Suprapubic skin (tissue), 4 donors: ENCODE measurements at places on chromosomes 7 and 10.

DNA sequence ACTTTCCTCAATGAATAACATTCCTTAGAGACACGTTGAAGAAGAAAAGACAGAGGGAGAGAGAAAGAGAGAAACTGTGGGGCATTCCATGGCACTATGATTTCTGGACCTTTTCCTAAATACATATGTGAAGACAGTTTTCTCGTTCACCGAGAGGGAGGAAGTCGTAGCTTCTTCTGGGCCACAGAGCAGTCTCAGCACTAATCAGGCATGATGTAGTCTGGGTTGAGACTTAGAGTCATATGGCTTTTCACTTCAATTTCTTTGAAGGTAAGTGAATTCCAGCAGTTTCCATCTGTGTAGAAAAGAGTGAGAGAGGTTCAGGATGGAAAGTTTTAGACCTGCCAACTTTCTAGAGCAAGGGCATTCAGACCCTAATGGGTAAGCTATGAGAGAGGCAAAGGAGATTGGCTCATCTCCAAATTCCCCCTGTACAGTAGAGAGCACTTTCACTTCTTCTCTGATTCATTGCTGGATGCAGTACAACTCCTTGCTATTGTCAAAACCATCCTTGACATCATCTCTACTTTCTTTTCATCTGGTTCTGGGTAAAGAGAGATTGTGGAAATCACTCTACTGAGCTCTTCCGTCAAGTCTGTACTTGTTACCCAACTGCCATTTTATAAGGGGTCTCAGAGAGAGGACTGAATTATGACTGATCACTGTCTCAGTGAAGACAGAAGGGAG, 31.5 kb upstream of the OR9A4 start:
- H3K36me3 ChIP-seq, result no peaks in the 10 kb centered on the region
- no peak for DNase-seq
- no peak overlapping the region for H3K27ac ChIP-seq
- no peaks in the 10 kb centered on the region for H3K27me3 ChIP-seq
- no peak overlapping the region for H3K4me3 ChIP-seq
- H3K4me1 ChIP-seq, result no peaks in the 10 kb centered on the region

- no peak for DNase-seq
- no peaks in the 10 kb centered on the region for H3K27me3 ChIP-seq
- H3K27ac ChIP-seq, result no peak overlapping the region
- H3K4me3 ChIP-seq, result no peak overlapping the region
- H3K36me3 ChIP-seq, result no peaks in the 10 kb centered on the region
Observed at GRCh38 chr10:1273372-1274105, 217.4 kb downstream of the WDR37 start.

DNA sequence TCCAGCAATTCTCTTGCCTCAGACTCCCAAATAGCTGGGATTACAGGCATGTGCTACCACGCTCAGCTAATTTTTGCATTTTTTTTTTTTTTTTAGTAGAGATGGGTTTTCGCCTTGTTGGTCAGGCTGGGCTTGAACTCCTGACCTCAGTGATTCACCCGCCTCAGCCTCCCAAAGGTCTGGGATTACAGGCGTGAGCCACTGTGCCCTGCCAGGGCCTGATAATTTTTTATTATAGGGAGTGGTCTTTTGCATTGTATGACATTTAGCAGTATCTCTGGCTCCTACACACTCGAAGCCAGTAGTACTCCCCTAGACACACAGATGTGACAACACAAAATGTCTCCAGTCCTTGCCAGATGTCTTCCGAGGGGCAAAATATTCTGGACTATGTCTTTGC, 124.0 kb downstream of the DKK1 start:
- no peak for DNase-seq
- H3K27me3 ChIP-seq, result no peaks in the 10 kb centered on the region
- no peaks in the 10 kb centered on the region for H3K4me1 ChIP-seq
- no peak overlapping the region for H3K4me3 ChIP-seq

DNA sequence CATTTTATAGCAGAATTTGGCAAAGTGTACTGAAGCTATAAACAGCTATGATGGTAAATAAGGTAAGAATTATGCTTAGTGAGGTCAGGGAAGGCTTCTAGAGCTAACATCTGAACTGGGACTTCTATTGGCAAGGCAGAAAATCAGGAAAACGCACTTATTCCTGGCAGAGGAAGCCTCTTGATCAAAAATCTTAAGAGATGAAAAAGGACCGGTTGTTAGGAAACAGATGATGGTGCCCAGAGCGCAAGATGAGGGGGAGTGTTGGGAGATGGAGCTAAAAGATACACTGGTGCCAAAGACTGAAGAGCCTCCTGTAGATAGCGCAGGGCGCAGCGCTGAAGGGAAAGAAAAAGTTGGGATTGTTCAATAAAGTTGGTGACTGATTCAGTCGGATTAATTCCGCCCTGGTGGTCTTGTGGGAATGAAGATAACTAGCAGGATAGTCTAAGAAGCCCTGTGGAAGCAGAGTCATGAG, 550 bp upstream of the CALU start:
- H3K4me1 ChIP-seq, result peaks cover 34% of the 10 kb centered on the region
- H3K36me3 ChIP-seq, result no peaks in the 10 kb centered on the region
- H3K27me3 ChIP-seq, result no peaks in the 10 kb centered on the region
- H3K4me3 ChIP-seq, result peak overlapping the region; percentile 96
- H3K27ac ChIP-seq, result peak overlapping the region; percentile 95

DNA sequence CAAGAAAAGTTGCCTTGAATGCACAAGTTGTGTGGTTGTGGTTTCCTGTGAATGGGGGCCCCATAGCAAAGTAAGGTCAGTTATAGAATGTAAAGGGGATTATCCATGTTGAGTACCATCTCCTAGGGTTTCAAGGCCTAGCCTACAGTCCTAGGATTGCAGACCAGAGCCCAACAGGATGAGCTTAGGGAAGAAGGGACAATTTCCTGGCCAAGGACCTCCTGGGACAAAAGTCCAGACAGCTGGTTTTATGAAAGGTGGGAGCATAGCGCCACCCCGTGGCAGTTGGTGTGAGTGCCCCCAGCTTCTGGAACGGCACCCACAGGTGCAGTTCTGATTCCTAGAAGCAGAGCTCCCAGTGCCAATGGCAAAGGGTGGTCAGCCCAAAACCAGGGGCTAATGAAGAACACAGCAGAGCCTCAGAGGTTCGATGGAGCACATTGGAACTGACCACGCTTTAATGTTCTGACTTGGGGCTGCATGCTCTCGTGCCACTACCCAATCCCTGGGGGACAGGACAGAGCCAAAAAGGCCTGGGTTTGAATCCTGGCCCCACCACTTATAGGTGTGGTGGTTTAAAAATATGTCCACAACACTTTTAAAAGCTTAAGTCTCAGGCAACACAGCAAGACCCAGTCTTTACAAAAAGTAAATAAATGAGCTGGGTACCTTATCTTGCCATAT, 25.8 kb upstream of the TMEM120A start:
- peaks cover 28% of the 10 kb centered on the region for H3K36me3 ChIP-seq
- no peaks in the 10 kb centered on the region for H3K4me1 ChIP-seq
- peak; percentile 84 for DNase-seq
- H3K27me3 ChIP-seq, result no peaks in the 10 kb centered on the region
- no peak overlapping the region for H3K4me3 ChIP-seq
- H3K27ac ChIP-seq, result no peak overlapping the region

DNA sequence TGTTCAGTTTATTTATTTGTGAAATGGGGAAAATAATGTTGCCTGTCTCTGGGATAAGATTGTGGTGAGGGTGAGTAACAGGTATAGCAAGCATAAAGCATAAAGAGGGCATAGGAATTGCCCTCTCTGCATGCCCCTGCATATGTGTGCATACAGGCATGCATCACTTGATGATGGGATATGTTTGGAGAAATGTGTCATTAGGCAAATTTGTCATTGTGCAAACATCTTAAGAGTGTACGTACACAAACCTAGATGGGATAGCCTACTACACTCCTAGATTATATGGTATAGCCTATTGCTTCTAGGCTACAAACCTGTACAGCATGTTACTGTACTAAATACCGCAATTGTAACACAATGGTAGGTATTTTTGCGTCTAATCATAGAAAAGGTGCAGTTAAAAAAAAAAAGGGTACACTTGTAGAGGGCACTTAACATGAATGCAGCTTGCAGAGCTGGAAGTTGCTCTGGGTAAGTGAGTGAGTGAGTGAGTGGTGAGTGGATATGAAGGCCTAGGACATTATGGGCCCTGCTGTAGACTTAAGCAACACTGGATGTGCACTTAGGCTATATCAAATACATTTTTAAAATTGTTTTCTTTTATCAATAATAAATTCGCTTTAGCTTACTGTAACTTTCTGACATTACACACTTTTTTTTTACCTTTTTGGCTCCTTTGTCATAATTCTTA, 386.5 kb upstream of the ANKRD30A start:
- no peak for DNase-seq
- H3K27ac ChIP-seq, result no peak overlapping the region
- no peak overlapping the region for H3K4me3 ChIP-seq

DNA sequence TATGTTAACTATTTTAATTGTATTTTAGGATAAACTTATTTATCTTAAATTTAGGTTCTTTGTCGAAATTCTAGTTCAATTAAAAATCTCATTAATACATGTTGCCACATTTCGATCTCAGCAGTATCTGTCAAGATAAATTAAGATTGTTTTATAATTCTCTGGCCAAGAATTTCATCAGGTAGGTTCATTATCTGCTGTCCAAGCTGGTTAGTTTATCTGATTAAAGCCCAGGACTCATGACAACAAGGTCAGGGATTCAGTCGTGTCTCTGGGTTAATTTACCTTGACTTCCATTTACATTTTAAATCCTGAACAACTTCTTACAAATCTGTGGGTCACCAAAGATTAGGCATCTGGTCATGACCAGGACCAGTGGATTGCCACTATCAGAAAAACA, 7.6 kb downstream of the STEAP4 start:
- DNase-seq, result no peak
- H3K27me3 ChIP-seq, result no peaks in the 10 kb centered on the region
- no peak overlapping the region for H3K27ac ChIP-seq

- no peak overlapping the region for H3K4me3 ChIP-seq
- no peaks in the 10 kb centered on the region for H3K4me1 ChIP-seq
- no peak for DNase-seq
- H3K27me3 ChIP-seq, result no peaks in the 10 kb centered on the region
Observed at GRCh38 chr7:81623251-81623855, 146.5 kb downstream of the HGF start.

- H3K27me3 ChIP-seq, result no peaks in the 10 kb centered on the region
- H3K27ac ChIP-seq, result peak overlapping the region; percentile 71
- no peak for DNase-seq
- no peaks in the 10 kb centered on the region for H3K36me3 ChIP-seq
- peaks cover 31% of the 10 kb centered on the region for H3K4me1 ChIP-seq
Observed at GRCh38 chr7:100483090-100483721, 521 bp upstream of the NYAP1 start.

DNA sequence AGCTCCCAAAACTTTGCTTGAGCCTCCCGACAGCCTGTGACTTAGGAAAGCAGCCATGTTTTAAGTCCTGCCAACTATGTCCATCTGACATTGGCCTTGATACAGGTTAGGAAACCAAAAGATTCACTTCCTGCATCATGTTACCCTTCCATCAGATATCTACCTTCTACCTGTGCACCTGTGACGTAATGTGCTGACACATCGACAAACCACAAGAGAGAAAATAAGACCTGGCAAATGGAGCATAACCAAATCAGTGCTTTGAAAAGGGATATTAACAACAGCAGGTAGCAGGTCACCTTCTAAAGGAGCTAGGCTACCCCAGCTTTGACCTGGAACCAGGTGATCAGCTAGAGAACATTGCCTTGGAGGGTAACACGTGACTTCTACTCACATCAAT, 14.8 kb upstream of the PRR15 start:
- H3K27me3 ChIP-seq, result no peaks in the 10 kb centered on the region
- no peak overlapping the region for H3K4me3 ChIP-seq
- no peaks in the 10 kb centered on the region for H3K36me3 ChIP-seq

- H3K4me3 ChIP-seq, result no peak overlapping the region
- no peaks in the 10 kb centered on the region for H3K36me3 ChIP-seq
- H3K4me1 ChIP-seq, result peaks cover 14% of the 10 kb centered on the region
- no peaks in the 10 kb centered on the region for H3K27me3 ChIP-seq
Observed at GRCh38 chr7:42091461-42092291, 145.3 kb downstream of the GLI3 start.

DNA sequence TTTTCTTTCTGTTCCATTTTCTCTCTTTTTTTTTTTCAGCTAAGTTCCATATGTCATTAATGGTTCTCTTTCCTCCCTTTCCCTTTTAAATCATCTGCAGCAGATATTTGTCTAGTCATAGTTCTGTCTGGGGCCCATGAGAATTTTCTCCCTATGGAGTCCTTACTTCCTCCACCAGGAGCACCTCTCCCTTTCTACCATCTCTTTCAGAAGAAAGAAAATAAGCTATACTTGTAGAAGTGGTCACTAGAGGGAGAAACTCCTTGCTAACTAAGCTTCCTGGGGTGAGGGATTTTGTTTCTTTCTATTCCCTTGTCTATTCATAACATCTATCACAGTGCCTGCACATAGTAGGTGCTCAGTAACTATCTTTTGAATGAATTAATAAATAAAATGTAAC, 230.2 kb upstream of the HPS1 start:
- no peak overlapping the region for H3K27ac ChIP-seq
- DNase-seq, result no peak
- H3K27me3 ChIP-seq, result no peaks in the 10 kb centered on the region
- no peaks in the 10 kb centered on the region for H3K4me1 ChIP-seq
- H3K36me3 ChIP-seq, result no peaks in the 10 kb centered on the region

- H3K27ac ChIP-seq, result no peak within 1 kb of the TSS
- H3K4me1 ChIP-seq, result peaks cover 15% of the 10 kb centered on the region
- H3K4me3 ChIP-seq, result peak within 1 kb of the TSS; percentile 48
- no peak for DNase-seq
- peaks cover 78% of the 10 kb centered on the region for H3K27me3 ChIP-seq
Observed at GRCh38 chr7:30682212-30683083, at the start of gene CRHR2. Gene CRHR2, minus strand, starts transcription at chr7:30682456. Its CDS starts 176 bp downstream, at chr7:30682280.

- no peak overlapping the region for H3K27ac ChIP-seq
- no peaks in the 10 kb centered on the region for H3K27me3 ChIP-seq
- no peaks in the 10 kb centered on the region for H3K4me1 ChIP-seq
- H3K36me3 ChIP-seq, result peaks cover 5% of the 10 kb centered on the region
- no peak overlapping the region for H3K4me3 ChIP-seq
Observed at GRCh38 chr7:140722254-140722653, 25.7 kb downstream of the NDUFB2 start.

GRCh38 chr7:76234931-76235441, 33.3 kb downstream of the SRRM3 start:
- peak; percentile 71 for DNase-seq
- H3K27ac ChIP-seq, result no peak overlapping the region

DNA sequence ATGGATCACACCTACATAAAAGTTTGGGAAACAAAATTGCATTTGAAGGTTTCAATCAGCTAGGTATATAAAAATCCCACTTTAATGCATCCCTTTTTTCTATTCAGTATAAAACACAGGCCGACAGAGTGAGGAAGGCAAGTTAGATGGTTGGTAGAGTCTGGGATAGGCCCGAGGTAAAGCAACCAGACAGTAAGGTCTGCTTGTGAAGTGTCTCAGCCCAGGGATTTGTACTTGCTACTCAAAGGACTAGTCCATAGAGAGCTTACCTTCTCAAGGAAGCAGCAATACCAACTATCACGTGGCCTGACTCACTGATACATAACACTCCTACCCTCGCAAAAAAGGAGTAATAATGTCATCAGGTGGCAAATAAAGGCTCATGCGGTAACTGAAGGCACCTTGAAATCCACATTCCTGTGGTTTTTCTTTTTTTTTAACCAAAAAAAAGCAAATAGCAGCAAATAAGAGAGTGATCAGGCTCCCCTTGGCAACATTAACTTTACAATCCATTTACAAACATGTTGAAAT, 56.2 kb upstream of the ATP6V0A4 start:
- no peaks in the 10 kb centered on the region for H3K27me3 ChIP-seq
- H3K36me3 ChIP-seq, result peaks cover 6% of the 10 kb centered on the region
- H3K4me3 ChIP-seq, result no peak overlapping the region
- DNase-seq, result no peak
- H3K4me1 ChIP-seq, result no peaks in the 10 kb centered on the region
